Activated CD8-positive, alpha-beta T cell treated with anti-CD3 and anti-CD28 coated beads, Interleukin-2, amount 10 ng/mL, durations not matched to agents 7 days and 5 days (primary cell): ENCODE measurements at places on chromosomes 6 and 20.

GRCh38 chr6:107496892-107497684 lies 7.2 kb downstream of the SOBP start:
- DNase-seq = no peak

DNA sequence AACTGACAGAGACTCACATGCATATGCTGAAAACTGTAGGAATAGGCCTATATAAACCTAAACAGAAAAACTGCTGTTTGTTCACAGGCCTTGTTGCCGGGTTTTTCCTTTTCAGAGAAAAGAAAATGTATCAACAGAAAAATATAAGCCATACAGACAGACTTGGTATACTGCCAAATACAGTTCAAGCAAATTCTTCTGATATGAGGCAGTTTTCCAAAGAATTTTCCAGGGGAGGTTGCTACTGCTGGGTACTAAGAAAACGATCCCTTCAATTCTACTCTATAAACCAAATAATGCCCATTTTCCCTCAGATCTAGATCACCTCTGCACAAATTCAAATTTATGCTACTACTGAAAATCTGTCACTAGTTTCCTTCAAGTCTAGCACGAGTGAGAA lies 59.4 kb downstream of the ME1 start:
- DNase-seq = no peak

GRCh38 chr6:56770011-56770520 lies 127.4 kb upstream of the DST start:
- no peak for DNase-seq

GRCh38 chr6:42138630-42139619 lies 3.5 kb downstream of the C6orf132 start:
- no peak for DNase-seq

DNA sequence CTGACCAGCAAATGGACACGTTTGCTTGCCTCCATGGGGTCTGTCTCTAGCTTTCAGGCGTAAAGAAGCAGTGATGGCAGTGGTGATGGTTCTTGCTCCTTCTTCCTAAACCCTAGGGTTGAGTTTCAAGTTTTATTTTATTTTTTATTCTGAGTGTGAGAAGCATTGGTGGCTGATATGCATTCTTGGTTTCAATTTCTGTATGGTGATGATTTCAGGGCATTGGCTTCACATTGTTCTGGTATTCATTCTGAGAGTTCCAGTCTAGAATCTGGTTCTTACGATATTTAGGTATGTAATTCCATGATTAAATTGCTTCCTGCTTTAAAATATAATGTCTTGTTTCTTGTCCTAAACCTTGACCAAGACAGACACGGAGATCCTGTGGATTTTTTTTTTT lies 444.5 kb upstream of the IMPG1 start:
- DNase-seq = no peak

- no peak for DNase-seq
These were observed 124.6 kb upstream of the SLC22A23 start for GRCh38 chr6:3581469-3581868.

DNA sequence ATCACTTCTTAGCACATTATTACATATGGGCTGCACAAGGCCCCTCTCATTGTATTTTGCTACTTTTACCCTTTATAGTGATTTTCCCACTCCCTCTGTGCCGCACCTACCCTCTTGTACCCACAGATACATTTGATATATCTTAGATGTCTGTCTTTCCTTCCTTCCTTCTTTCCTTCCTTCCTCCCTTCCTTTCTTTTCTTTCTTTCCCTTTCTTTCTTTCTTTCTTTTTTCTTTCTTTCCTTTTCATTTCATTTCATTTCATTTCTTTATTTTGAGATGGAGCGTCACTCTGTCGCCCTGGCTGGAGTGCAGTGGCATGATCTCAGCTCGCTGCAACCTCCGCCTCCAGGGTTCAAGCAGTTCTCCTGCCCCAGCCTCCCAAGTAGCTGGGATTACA lies 12.2 kb downstream of the POLH start:
- no peak for DNase-seq

- no peak for DNase-seq
These were observed 1692.2 kb downstream of the HACE1 start for GRCh38 chr6:103167345-103168071.

DNA sequence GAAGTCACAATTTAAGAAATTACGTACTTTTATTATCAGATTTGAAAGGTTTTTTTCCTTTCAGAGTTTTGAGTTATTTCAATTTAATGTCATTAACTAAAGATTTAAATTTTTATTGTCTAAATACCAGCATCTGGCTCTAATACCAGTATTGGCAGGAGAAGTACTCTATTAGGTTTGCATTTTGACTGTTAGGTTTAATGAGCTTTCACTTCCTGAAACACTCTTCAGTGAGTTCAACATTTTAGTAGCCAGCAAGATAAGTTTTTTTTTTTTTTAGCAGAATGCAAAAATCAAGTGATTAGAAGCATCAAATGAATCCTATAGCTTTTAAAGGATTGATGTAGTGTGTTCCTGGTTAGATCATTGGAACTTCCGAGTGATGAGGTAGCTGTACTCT lies 34.0 kb upstream of the SCGN start:
- no peak for DNase-seq

GRCh38 chr20:4150070-4150441 lies 134.7 kb upstream of the RNF24 start:
- DNase-seq = no peak

DNA sequence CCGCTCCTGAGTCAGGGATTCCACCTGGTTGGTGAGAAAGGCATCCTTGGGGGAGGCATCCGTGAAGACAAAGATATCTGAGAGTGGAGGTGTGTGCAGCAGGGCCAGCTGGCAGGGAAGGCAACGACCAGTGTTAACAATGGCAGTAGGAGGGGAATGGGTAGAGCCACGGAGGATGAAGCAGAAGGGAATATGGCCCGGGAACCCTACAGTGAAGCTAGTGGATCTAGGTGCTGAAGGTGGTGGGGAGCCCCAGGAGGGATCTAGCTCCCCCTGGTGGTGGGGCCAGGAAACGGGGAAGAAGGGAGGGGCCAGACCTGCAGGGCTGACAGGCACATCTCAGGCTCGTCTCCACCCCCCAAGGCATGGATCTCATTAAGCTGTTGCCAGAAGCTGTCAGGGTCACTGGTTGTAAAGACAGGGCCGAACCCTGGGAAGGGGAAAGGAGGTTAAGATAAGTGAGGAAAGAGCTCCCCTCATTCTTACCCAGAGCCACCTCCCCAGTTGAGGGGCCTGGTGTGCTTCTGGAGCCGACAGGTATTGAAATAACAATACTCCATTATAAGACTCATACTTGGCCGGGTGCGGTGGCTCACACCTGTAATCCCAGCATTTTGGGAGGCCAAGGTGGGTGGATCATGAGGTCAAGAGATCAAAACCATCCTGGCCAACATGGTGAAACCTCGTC lies 7.3 kb downstream of the VWA7 start:
- peak; percentile 88 for DNase-seq

GRCh38 chr20:61951695-61952533 lies 113.8 kb downstream of the TAF4 start:
- DNase-seq = peak; percentile 36

GRCh38 chr6:24391756-24392405 lies 10.9 kb upstream of the MRS2 start:
- DNase-seq = no peak

DNA sequence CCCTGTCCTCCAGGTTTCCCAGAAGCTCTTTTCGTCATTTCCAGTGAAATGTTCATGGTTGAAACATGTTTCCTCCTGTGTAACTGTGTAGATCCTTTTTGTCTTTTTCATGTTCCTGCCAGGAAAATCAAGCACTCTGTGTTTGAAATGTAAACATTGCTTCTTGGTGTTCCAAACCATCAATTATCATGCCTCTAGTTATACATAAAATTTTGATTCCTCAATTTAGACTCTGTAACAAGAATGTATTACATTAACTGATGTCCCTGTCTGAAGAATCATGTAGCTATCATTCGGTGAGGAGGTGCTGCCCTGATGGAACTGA lies 546.3 kb upstream of the CITED2 start:
- no peak for DNase-seq

GRCh38 chr20:47577314-47577713 lies 75.6 kb downstream of the NCOA3 start:
- no peak for DNase-seq

DNA sequence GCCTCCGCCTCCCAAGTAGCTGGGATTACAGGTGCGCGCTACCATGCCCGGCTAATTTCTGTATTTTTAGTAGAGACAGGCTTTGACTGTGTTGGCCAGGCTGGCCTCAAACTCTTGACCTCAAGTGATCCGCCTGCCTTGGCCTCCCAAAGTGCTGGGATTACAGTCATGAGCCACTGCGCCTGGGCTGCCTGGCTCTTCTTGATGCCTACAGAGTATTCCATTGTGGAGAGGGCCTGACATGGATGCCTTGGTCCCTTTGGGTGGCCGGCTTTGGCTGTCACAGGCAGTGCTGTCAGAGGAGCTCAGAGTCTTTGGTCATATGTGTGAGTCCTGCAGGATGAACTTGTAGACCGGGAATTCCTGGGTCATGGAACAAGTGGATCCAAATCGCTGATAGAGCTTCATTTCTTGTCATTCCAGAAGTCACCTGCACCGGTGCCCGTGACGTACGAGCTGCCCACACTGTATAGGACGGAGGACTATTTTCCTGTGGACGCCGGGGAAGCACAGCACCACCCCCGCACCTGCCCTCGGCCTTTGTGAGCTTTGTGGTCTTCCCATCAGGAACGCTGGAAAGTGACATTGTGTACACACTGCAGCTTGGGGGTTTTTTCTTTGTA lies 55.1 kb downstream of the ADNP start:
- no peak for DNase-seq
